ENCODE measurements at places on chromosomes 2 and 18.

DNA sequence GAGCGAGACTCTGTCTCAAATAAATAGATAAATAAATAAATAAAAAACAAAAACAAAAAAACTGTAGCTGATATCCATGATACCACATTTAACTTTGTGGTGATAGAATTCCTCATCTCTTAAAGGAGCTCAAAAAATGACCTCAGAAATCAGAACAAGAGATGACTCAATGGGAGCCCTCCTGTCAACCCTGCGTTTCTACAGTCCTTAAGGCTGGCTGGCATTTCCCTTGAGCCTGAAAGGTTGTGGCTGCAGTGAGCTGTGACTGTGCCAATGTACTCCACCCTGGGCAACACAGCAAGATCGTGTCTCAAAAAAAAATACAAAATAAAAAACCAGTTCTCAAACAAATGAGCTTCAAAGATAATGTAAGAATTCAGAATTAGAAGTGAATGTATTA lies 40.4 kb downstream of the CHST9 start:
- no peak for DNase-seq

- DNase-seq, result no peak
Observed at GRCh38 chr2:180698668-180699067, 281.7 kb upstream of the UBE2E3 start.

DNA sequence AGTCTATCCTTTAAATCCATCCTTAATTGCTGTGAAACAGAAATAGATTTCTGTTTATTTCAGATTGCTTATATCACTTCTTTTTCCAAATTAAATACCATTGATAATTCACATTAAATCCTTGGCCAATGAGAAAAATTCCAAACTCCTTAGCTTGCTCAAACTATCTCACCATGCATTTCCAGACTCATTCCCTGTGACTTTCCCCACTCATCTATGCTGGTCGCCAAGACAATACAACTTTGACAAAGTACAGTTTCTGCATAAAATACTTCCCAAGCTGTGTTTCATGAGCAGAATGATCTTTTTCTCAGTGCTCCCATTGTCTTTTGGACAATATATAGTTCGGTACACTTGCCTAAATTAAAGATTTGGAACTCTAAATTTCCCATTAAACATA lies 575.6 kb downstream of the CPS1 start:
- no peak for DNase-seq

DNA sequence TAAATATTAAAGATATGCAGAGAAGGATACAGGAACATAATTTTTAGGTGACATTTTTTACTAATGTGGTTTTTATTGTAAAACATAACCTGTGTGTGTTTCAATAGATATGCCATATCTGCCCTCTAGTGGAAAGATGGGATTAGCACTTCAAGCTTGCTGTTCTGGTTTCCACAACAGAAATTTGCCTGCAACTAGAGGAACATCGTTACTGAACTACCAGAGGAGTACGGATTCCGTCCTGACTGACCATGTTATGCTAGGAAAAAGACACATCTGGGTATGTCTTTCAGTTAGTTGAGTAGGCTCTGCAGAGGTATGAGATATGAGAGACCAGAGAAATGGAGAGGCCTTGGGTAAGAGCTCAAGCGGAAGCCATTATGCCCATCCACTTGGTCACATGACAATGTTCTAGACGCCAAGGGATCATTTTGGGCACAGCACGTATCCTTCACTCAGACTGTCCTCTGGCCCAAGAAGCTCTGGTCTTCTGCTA lies 104.9 kb downstream of the MBD2 start:
- DNase-seq, result no peak

- DNase-seq, result no peak
Observed at GRCh38 chr2:201642086-201642578, 1.2 kb downstream of the TMEM237 start.

- no peak for DNase-seq
Observed at GRCh38 chr2:60555783-60556139, 2.3 kb upstream of the BCL11A start.

- no peak for DNase-seq
Observed at GRCh38 chr2:120029672-120030640, 17.1 kb downstream of the EPB41L5 start.

- no peak for DNase-seq
Observed at GRCh38 chr18:74819433-74820059, 221.9 kb downstream of the ZNF407 start.

- no peak for DNase-seq
Observed at GRCh38 chr2:106122157-106122556, 71.9 kb downstream of the UXS1 start.

DNA sequence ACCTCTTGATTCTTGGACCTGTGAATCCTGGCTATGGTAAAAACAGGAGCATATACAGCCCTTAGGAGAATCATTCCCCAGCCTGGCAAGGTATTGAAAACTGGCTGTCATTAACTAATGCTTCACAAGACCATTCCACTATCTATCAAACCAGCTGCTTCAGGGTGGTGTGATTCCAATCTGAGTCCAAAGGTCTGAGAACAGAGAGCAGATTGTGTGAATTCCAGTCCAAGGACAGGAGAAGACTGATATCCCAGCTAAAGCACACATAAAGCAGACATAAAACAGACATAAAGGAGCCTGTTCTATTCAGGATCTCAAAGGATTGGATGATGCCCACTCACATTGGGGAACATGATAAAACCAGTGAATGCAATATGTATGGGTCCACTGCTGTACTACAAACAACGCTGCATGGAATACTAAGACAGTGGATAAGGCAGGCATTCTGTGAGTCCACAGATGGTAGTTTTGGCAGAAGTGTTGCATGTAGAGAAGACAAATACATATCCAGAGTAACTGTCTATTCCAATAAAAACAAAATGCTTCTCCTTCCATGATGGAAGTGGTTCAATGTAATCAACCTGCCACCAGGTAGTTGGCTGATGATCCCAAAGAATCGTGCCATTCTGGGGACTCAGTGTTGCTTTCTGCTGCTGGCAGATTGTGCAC lies 363.9 kb downstream of the KCNJ3 start:
- no peak for DNase-seq

DNA sequence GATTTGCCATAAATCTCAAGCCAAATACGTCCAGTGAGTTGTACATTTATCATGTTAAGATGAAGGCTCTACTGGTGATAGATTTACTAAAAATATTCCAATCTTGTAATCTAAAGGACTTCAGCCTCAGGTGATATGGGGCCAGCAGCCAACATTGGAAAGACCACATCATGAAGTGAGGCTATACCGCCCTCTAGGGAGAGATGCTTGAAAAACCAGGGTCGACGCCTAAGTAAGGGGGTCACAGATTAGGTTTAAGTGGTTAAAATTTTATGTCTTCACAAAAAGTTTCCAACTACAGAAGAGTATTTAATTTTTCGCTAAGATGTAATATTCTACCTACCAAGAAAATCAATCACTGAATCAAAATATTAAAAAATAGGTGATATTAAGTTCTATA lies 33.3 kb downstream of the DOCK10 start:
- DNase-seq, result no peak

DNA sequence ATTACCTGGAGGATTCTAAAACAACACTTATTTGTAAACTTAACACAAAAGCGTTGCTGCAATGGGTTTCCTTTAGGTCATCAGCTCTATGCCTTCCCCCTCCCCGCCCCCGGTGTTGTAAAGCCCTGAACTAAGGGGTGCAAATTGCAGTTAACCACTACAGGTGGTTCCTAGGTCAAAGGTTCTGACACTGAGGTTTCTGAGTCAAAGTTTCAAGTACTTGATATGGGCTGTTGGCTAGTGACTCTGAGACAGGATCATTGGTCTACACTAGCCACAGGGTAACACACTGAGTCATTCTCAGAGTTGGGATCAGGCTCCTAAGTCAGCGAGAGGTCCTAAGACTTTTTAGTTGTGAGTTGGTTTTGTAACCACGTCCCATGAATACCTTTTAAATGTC lies 15.4 kb downstream of the IL1B start:
- no peak for DNase-seq

DNA sequence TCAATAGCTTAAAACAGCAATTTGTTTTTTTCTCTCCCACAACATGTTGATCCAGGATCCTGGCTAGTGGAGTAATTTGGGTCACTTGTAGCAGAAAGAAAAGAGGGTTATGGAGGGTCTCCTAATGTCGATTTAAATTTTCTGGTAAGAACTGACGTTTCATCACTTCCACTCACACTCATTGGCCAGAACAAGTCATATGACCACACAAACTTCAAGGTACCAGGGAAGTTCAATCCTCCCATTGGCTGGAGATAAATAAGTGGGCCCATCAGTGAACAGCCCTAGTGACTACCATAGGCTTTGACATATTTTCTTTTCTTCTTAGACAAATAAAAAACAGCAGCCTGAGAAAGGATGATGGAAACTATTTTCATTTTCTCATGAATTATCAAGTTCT lies 8.3 kb upstream of the TMEM131 start:
- no peak for DNase-seq

- DNase-seq, result no peak
Observed at GRCh38 chr2:86195808-86196387, 636 bp upstream of the IMMT start.

GRCh38 chr2:48941908-48942307 lies 186.4 kb upstream of the LHCGR start:
- no peak for DNase-seq

DNA sequence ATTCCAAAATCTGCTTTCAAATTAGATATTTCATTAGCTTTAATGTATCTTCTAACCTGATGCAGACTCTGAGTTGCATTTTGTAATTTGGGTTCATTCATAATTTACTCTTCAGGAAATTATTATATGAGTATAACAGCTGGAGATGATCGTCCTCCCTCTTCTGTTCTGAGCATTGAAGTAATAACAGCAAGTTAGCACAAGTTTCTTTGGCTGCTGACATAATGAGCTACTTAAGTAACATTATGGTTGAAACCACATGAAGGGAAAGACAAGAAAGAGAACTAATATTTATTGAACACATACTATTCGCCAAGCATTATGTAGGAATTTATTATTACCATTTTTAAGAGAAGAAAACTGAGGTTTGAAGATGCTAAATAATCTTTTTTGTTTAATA lies 75.1 kb downstream of the CPO start:
- DNase-seq, result no peak

DNA sequence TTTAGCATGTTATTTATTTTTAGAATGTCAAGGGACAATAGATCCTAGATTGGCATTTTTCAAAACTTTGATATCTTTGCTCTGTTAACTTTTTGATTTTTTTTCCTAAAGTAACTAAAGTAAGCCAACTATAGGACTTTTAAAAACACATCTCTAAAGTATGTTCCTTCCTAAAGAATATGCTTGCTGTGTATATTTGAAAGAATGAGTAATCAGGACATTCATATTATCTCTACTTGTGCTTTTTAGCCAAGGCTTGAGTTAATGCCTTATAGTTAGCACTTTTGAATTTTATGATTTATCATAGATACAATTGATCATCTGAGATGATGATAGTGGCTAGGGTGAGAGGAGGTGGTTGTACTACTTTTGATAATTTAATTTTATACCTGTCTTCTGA lies 93.6 kb downstream of the BABAM2 start:
- DNase-seq, result no peak

DNA sequence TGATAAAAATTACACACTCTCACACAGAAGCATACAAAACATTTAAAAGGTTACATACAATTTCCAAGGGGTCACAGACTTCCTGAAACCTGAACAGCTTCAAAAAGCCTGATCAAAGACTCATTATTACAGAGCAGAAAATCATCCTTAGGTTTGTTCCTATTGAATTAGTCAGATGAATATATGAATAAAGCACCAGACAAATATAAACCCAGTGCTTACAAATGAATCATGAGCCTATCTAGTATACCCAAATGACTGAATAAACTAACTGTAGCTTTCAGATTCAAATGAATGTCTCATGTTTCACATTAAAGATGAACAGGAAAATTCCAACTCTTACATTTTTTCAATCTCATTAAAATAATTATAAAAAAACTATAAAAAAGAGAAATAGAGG lies 550.3 kb downstream of the SUCLG1 start:
- DNase-seq, result no peak

DNA sequence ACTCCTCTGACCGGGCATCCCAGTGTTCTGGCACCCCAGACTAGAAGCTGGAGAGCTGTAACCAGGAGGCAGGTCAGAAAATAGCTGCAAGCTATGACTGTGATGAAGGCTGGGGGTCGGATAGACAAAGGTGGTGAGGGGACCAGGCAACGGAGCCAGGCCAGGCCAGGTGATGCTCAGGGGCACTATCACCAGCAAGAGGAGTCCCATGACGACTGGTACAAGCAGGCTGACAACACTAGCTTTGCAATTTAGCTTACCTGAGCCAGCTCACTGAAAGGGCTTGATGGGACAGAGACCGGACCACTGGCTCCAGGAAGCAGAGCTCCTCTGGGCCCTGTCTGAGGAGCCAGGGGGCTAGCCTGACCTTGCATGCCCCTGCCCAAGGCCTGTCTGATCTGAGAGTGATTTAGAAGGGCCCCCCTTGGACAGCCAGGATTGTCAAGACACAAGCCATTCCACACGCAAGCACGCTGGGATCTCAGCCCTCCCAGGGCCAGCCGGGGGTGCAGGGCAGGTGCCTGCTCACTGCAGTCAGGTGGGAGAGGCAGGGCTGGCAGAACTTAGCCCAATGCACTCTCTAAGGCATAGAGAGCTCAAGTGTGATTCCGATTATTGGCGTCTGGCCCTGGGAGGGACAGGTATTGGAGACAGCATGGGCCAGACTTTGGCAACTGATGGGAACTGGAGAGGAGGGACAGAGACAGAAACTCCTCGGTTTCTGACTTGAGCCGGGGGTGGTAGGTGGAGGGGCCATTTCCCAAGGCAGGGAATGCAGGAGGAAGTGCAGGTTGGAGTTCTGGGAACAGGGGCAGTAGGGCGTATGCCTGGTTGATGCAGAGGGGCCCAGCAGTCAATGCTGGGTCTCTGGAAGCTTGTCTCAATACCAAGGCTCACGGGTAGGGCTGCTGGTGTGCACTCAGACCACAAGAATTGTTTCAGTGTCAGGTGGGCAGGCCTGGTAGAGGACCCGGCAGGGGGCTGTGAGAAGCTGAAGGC lies 47.7 kb downstream of the MYO7B start:
- no peak for DNase-seq

GRCh38 chr2:201483342-201483741 lies 31.8 kb downstream of the STRADB start:
- DNase-seq, result no peak

DNA sequence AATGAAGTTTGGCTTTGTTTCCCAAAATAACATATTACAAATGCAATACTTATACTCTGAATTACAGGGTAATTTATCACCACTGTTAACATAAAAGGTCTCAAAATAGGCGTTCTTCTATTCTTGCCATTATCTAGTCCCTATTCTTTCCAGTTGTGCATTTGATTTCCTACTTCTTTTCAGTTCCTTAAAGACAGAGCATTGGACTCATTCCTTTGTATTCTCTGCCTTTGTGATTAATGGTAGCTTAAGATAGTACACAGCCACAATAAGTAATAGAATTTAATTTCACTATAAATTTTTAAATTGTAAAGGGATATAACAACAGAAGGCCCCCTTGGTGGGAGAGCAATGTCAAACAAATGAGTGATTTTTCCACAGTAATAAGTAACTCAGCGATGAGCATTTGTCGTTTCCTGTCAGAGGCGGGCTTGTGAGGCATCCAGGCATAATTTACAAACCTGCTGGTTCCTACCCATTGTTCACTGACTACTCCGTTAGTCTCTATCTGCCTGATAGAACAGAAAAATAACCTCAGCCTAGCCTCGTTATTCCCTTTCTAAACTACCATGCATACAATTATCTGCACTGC lies 456.6 kb upstream of the REG3G start:
- DNase-seq, result no peak

- no peak for DNase-seq
Observed at GRCh38 chr2:222049946-222050345, 248.9 kb downstream of the PAX3 start.
